NCI-H82 (cell line): ENCODE measurements at places on chromosomes 1 and 21.
A peak's percentile ranks its signal among the peaks of the same experiment; 100 is the strongest.

DNA sequence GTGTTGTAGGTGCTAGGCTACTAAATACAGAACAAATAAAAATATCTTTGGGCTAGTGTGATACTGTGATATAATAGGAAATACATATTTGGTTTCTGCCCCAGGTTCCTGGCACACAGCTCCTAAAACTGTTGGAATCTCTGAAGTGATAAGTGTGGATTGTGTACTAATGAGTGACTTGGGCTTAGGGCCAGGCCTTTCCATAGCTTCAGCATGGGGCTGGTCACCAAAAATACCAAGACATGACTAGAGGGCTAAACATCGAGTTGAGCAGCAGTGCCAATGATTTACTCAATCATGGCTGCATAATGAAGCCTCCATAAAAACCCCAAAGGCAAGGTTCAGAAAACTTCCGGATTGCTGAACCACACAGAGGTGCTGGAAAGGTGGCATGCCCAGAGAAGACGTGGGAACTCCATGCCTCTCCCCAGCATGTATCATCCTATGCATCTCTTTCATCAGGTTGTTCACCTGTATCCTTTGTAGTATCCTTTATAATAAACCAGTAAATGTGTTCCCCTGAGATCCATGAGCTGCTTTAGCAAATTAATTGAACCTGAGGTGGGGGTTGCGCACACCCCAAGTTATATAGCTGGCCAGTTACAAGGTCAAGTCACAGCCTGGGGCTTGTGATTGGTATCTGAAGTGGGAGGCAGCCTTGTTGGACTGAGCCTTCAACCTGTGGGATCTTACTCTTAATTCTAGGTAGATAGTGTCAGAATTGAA lies 51.6 kb downstream of the ZMYM4 start:
- DNase-seq: no peak

DNA sequence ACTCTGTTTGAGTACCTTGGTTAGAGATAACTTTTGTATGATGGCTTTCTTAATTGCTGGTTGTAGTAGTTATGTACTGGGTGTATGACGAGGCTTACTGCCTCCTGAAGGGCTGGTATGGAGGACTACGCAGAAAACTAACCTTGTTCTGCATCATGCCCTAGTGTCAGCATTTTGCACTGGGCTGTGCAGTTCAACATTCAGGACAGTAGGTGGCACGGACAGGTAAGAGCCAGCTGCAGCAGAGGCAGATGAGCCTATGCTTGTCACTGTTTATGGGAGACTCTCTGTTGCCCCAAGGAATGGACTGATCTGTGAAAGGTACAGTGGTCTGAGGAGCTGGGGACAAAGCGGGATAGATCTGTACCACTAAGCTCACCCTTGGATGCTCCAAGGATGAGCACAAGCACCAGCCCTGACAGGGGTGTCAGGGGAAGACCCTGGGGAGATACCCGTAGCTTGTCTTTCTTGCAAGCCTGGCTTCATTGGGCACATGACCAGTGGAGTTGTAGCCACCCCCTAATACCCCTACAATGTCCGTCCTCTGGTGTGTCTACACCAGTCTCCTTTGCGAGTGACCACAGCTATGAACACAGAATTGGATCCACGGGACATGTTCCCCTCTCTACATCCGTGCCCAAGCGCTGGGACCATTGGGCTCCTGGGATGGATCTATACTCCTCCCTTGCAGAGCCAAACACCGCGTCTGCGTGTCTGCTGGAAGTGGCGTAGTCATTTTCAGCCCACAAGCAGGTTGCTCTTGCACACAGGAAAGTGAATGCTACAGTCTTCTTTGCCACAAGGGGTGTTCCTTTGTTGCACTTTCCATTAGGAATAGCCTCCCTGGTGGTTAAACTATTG lies 51.1 kb upstream of the CFHR3 start:
- DNase-seq: peak; percentile 85

GRCh38 chr1:117060441-117061317 lies 553 bp downstream of the TTF2 start:
- DNase-seq: peak; percentile 66

GRCh38 chr1:222404710-222405109 lies 143.2 kb downstream of the HHIPL2 start:
- DNase-seq: no peak
